ENCODE measurements at places on chromosomes 1 and 21. TPM values are rescaled to one million over a fixed set of nuclear protein-coding genes. Genes with fewer than 3 reads are reported as not detected.
A peak's percentile ranks its signal among the peaks of the same experiment; 100 is the strongest.

Gene C1QB
- total RNA-seq: 1,028 TPM

Gene RGL1
- total RNA-seq: 38.9 TPM

Gene ANGPTL1
- total RNA-seq: 22.5 TPM

Gene E2F2
- 1.0 TPM for total RNA-seq

Gene GBP2
- 57.9 TPM for total RNA-seq

- H3K4me3 ChIP-seq: no peak overlapping the region
- no peak overlapping the region for H3K27ac ChIP-seq
- H3K4me1 ChIP-seq: no peaks in the 10 kb centered on the region
- no peaks in the 10 kb centered on the region for H3K27me3 ChIP-seq
- DNase-seq: no peak
These were observed 131.9 kb upstream of the CSF3R start for GRCh38 chr1:36614571-36614970.

GRCh38 chr21:34511787-34512455 is at the start of gene KCNE1:
TSS of gene KCNE1 (minus strand) at chr21:34512210. CDS start at chr21:34449634, 62,576 bp downstream.
- H3K4me3 ChIP-seq: peak within 1 kb of the TSS; percentile 24
- no peaks in the 10 kb centered on the region for H3K36me3 ChIP-seq
- DNase-seq: no peak
- H3K4me1 ChIP-seq: peaks cover 18% of the 10 kb centered on the region
- H3K27me3 ChIP-seq: no peaks in the 10 kb centered on the region

- no peaks in the 10 kb centered on the region for H3K27me3 ChIP-seq
- peak overlapping the region; percentile 14 for H3K27ac ChIP-seq
- H3K36me3 ChIP-seq: no peaks in the 10 kb centered on the region
- no peak overlapping the region for H3K4me3 ChIP-seq
These were observed 39.0 kb downstream of the LPAR3 start for GRCh38 chr1:84853741-84854721.

GRCh38 chr1:118073648-118074435 is 111.2 kb downstream of the SPAG17 start:
- no peak overlapping the region for H3K4me3 ChIP-seq
- no peak for DNase-seq
- no peaks in the 10 kb centered on the region for H3K36me3 ChIP-seq

- no peaks in the 10 kb centered on the region for H3K27me3 ChIP-seq
- no peak for DNase-seq
- H3K36me3 ChIP-seq: no peaks in the 10 kb centered on the region
- H3K27ac ChIP-seq: no peak overlapping the region
These were observed 51.8 kb downstream of the UTP25 start for GRCh38 chr1:209879539-209879938.

DNA sequence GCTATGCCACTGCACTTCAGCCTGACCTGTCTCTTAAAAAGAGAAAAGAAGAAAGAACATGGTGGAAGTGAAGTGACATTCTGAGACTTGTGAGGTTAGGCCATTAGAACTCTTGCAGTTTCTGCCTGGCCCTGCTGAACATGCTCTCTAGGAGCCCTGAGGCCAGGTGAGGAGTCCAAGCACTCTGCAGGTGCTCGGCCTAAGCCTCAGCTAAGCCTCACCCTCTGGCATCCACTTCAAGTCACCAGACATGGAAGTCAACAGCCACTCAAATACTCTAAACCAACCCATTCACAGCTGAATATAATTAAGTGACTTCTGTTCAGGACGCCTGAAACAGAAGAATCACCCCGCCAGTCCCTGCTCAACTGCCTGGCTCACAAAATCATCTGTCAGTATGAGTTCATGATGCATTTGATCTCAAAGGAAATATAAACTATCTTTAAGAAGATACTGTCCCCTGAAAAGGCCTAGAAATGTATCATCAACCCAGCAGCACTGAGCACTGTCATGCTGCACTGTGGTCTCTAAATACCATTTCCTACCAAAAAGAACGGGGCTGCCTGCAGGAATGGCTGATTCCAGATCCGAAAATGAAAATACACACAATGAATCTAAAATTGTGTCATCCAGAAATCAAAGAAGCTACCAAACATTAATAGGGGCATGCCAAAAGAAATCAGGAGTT is 118.8 kb downstream of the PSMG1 start:
- H3K4me1 ChIP-seq: peaks cover 13% of the 10 kb centered on the region
- peak overlapping the region; percentile 70 for H3K27ac ChIP-seq
- no peak overlapping the region for H3K4me3 ChIP-seq
- H3K27me3 ChIP-seq: no peaks in the 10 kb centered on the region
- H3K36me3 ChIP-seq: no peaks in the 10 kb centered on the region

DNA sequence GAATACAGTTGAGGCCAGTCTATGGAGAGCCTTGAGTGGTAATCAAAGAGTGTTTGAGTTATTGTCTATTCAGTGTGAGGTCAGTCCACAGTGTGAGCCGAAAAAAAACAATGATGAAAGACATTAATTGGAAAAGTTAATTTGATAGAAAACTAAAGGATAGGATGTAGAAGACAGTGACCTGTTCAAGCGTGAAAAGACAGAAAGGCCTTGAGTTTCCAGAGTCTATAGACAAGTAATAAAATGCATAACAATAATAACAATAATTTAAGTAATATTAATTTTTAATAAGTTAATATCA is 90.4 kb downstream of the SLC30A10 start:
- no peak overlapping the region for H3K4me3 ChIP-seq
- H3K36me3 ChIP-seq: no peaks in the 10 kb centered on the region
- H3K4me1 ChIP-seq: no peaks in the 10 kb centered on the region
- no peak overlapping the region for H3K27ac ChIP-seq
- no peaks in the 10 kb centered on the region for H3K27me3 ChIP-seq
- DNase-seq: no peak

DNA sequence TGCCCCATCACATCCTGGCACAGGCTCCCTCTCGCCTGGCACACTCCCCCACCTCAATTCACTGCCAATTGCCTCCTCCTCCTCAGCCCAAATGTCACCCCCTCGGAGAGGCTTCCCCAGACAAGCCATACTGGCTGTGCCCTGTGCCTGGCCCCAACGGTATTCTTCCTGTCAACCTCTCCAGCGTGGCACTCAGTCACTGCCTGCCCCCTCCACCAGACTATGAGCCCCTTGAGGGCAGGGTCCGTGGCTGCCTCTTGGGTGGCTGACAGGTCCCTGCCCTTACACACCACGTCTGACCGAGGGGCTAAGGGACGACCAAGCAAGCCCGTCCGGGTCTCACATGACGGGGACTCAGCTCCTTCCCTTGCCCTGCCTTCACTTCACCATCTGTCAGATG is 74.9 kb downstream of the MRPL37 start:
- peak overlapping the region; percentile 90 for H3K27ac ChIP-seq
- DNase-seq: no peak
- no peaks in the 10 kb centered on the region for H3K36me3 ChIP-seq
- no peak overlapping the region for H3K4me3 ChIP-seq
- no peaks in the 10 kb centered on the region for H3K27me3 ChIP-seq
- peaks cover 62% of the 10 kb centered on the region for H3K4me1 ChIP-seq

GRCh38 chr1:167650269-167651160 is 20.5 kb downstream of the RCSD1 start:
- peak overlapping the region; percentile 22 for H3K27ac ChIP-seq
- DNase-seq: peak; percentile 54
- H3K36me3 ChIP-seq: no peaks in the 10 kb centered on the region
- peaks cover 43% of the 10 kb centered on the region for H3K4me1 ChIP-seq
- no peaks in the 10 kb centered on the region for H3K27me3 ChIP-seq

GRCh38 chr21:46483300-46484295 is 24.9 kb downstream of the DIP2A start:
- no peaks in the 10 kb centered on the region for H3K27me3 ChIP-seq
- DNase-seq: no peak
- peaks cover 2% of the 10 kb centered on the region for H3K4me1 ChIP-seq
- no peak overlapping the region for H3K4me3 ChIP-seq
- no peaks in the 10 kb centered on the region for H3K36me3 ChIP-seq
- H3K27ac ChIP-seq: no peak overlapping the region

DNA sequence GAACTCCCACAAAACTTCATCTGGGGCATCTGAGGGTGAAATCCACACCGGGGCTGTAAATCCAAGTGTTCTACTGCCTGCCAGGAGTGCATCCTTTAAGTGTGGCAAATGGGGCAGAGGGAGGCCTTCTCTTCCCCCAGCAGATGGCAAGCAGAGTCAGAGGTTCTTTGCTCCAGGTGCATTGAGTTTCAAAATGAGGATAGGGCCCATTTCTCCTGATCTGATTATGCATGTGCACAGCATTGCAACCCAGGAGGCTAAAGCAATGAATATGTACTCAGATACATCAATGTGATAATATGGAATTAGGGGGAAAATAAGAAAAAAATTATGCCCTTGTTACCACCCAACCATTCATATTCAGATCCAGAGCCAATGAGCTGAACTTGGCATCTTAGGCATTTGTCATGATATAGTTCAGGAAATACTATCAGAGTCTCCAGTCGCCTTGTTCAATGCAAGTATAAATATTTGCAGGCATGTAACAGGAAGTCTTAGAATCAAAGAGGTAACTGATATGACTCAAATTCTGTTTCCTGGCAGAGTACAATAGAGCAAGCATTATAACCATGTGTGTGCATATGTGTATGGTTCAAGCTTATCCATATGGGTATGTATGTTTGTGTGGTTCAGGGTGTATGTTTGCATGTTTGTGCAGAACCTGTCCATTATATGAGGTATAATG is 473.8 kb upstream of the PKN2 start:
- H3K4me1 ChIP-seq: no peaks in the 10 kb centered on the region
- no peaks in the 10 kb centered on the region for H3K27me3 ChIP-seq
- no peak overlapping the region for H3K27ac ChIP-seq
- H3K36me3 ChIP-seq: no peaks in the 10 kb centered on the region

- peaks cover 3% of the 10 kb centered on the region for H3K36me3 ChIP-seq
- no peak for DNase-seq
- no peaks in the 10 kb centered on the region for H3K4me1 ChIP-seq
- H3K27me3 ChIP-seq: no peaks in the 10 kb centered on the region
- no peak overlapping the region for H3K4me3 ChIP-seq
These were observed 56.0 kb downstream of the TBCE start for GRCh38 chr1:235423214-235423652.

Measured in upper lobe of left lung (tissue), 6 donors.